ENCODE measurements at places on chromosomes 2 and 18.

DNA sequence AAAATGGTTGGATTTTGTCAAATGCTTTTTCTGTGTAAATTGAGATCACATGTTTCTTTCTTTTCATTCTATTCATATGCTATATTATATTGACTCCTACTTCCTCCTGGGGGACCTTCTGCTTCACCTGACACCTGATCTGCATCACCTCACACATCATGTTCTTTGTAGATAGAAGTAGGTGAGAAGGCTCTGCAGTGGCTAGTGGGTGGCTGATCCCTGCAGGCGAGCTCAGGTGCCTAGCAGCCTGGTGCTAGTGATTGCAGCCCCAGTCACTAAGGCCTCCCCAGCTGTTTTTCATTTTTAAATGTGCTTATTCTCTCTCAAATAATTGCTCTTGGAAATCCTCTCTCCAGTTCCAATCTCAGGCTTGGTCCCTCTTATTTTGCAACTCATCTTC, 33.6 kb downstream of the MC4R start:
- DNase-seq = no peak

- DNase-seq = peak; percentile 68
These were observed 55.4 kb downstream of the CDC42EP3 start for GRCh38 chr2:37615804-37616676.

DNA sequence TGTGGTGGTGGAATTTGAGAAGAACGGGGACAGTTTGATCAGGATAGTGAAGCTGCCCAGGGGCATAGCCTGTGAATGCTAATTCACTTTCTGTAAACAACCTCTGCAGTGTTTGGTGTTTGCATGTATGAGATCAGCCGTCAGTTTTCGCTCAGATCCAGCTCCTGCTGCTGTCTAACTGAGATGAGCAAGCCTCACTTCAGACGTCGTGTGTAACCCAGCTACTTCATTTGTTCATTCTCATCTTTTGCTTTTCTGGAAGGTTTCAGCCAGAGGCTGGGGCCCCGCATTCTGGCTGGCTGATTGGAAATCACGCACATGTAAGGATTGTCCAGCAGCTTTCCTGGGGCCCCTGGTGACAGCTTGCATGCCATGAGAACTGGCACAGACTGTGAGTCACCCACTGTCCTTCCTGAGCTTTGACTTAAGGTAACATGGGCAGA, 48.9 kb downstream of the LDLRAD4 start:
- DNase-seq = no peak

- peak; percentile 70 for DNase-seq
These were observed 1.7 kb downstream of the CXCR4 start for GRCh38 chr2:136116151-136116812.

DNA sequence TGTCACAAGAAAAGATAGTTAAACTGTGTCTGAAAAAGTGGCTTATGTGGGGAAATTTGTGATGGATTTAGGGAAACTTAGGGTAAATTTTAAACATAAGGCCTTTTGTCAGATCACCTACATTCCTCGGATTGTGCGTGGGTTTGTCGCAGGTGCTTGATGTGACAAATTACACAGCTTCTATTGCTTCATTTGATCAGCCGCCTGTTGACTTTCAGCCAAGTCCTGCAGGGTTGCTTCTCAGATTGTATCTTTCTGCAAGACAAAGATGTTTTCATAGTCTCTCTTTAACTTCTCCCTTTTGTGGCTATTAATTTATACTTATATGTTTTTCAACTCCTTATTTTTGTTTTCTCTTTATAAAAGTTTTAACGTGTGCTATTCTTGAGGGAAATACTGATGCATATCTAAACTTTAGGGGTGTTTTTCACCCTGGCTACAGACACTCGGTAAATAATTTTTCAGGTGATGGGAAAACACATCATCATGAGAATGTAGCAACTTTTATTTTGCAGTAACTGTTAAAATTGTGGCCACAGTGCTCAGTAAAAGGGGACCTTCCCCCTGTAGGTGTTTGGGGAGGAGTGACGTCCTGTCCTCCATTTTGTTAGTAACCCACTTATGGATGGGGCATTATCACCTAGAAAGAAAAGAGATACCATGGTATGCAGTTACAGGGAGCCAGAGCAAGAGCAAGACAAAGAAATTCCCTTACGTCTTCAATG, 31.4 kb downstream of the GALM start:
- DNase-seq = no peak

DNA sequence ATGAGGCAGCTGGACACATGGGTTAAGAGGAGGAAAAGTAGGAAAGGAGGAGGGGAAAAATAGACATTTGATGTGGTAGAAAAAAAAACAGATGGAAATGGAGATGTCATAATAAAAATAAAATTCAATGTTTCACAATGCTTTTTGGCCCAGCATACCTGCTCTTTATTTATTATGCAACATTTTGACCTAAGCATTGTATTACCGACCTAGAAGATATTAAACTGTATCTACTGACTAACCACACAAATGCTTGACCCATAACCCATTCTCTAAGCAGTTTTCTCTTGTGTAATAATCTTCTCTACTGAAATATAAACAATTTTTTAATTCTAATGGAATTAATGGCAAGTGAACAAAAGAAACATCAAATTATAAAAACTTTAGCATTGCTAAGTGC, 362.3 kb downstream of the FBXO15 start:
- no peak for DNase-seq

DNA sequence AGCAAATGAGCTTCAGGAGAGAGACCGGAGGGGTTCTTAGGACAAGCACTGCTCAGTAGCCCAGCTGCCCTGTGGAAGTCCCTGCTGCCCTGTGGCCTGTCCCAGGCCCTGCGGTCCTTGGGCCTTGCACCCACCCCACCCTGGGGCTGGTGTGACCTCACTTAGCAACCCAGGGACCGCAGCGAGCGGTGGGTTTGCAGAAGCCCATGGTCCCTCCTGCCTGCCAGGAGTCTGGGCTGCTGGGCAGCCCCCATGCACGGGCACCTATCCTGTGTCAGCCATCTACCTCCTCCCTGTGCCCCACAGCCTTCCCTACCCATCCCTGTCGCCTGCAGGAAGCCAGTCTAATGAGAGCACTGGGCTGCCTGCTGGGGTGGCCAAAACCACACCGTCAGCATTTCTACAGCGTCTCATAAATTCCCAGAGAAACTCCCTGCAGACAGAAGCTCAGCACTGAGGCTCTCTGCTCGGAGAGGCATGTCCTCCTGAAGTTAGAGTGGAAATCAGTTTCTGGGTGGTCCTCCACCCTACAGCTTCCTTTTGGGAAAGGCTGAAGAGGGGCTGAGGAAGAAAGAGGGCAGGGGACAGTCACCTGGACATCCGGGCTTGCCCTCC, 231.1 kb upstream of the HS6ST1 start:
- DNase-seq = no peak

DNA sequence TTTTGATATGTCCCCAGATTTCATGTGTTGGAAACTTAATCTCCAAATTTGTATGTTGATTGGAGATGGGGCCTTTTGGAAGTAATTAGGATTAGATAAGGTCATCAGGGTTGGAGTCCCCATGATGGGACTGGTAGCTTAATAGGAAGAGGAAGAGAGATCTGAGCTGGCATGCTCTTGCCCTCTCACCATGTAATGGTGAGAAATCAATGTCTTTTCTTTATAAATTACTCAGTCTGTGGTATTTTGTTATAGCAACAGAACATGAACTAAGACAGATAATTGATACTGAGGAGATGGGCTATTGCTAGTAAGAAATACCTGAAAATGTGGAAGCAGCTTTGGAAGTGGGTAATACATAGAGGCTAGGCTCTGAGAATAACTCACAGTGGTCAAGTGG, 48.0 kb downstream of the CDC42EP3 start:
- DNase-seq = no peak

DNA sequence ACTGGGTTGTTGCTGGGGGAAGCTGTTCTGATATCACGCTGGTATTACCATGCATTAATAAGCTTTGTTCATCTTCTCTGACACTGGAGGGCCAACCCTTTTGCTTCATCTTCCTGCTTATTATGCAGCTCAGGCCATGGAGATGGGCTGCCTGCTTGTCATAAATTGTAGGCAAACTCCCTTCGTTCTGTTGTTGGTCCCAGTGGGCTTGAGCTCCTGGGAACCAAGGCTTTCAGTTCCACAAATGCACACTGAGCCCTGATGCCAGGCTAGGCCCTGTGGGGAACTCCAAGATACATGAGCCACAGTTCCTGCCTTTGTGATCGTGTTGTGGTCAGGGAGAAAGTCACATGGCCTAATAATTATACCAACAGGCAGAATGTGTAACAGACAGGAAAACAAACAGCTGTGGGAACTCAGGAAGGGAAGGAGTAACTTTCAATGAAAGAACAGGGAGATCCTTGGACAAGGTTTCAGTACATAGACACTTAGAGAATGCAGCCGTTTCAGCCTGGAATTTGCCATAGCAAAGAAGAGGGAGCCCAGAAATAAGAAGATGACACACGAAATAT, 49.0 kb upstream of the BCL2L11 start:
- DNase-seq = no peak

DNA sequence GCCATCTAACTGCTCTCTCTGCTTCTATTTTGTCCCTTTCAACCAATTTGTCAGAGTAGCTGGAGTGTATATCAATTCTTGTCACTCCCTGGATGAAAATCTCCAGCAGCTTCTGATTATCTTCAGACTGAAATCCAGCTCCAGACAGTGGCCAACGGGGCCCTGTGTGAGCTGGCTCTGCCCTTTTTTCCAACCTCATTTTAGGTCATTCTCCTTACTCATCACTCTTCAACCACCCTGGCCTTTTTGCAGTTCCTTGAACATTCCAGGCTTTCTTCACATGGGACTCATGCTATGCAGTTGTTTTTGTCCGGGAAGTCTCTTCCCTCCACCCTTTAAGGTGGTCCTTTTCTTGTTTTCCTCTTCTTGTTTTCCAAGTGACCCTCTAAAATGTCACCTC, 15.4 kb upstream of the FAP start:
- DNase-seq = no peak

- no peak for DNase-seq
These were observed 335.1 kb downstream of the CYRIA start for GRCh38 chr2:16330571-16330970.

- DNase-seq = no peak
These were observed 188.9 kb upstream of the FAM98A start for GRCh38 chr2:33788044-33788443.

DNA sequence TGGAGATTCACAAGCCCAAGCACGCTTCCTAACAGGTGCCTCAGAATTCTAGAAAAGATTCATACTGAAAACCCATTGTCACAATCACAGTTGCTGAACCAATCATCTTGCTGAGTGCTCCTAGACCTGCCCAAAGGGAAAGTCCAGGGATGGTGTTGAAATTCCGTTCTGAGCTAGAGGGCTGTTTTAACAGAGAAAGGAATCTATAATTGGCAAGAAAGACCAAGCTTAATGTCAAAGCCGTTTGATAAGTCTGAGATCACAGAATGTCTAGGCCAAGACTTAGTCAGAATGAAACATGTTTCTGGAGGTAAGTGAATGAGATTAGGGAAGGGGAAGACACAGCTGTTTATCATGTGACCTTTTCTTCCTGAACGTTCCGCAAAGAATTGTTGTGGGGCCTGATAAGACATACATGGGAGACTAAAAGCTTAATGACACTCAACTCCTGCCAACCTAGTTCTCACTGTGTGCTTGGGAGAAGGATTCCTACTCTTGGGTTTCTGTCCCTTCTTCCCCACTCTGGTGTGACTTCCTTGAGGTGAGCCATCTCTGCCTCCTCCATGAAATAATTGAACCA, 27.5 kb downstream of the PMAIP1 start:
- no peak for DNase-seq

- DNase-seq = no peak
These were observed 185.4 kb downstream of the SETBP1 start for GRCh38 chr18:44866103-44866502.

DNA sequence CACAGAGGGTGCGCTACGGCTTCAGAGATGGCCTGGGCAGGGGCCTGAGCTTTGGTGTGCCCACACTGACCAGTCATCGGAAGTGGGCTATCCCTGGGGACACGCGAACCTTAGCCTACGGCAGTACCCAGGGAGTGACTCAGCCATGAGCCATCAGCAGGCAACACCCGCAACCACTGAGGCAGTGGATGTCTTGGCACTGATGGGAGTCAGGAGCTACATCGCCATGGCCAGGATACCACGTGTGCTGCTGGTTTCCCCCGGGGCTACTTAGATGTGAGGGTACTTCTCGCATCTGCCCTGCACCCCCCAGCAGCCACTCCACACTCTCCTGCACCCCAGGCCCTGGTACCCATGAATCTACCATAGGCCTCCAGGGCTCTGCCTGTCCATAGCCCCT, 12.8 kb upstream of the HPCAL1 start:
- DNase-seq = no peak

DNA sequence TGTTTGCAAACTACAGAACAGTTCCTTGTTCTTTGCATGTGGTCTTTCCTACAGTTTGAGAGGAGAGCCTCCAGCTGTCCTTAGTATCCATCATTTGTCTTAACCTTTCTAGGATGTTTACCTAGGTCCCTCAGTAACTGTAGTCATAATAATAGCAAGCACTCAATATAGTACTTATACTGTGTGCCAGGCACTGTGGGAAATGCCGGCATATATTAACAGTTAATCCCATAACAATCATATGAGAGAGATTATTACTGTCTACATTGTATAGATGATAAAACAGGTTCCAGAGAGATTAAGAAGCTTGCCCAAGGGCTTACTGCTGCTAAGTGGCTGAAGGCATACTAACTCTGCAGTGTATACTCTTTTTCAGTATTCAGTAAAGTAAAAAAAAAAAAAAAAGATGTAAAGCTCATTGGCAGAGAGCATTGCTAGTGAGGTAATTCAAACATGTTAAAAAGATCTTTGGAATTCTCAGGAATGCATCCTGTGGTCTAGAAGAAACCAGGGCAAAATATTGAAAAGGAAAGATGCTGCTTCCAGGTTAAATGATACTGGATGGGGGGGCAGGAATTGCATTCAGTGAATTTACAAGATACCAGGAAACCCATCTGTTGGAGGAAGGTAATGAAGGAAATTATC, 72.3 kb downstream of the SPTBN1 start:
- DNase-seq = no peak

DNA sequence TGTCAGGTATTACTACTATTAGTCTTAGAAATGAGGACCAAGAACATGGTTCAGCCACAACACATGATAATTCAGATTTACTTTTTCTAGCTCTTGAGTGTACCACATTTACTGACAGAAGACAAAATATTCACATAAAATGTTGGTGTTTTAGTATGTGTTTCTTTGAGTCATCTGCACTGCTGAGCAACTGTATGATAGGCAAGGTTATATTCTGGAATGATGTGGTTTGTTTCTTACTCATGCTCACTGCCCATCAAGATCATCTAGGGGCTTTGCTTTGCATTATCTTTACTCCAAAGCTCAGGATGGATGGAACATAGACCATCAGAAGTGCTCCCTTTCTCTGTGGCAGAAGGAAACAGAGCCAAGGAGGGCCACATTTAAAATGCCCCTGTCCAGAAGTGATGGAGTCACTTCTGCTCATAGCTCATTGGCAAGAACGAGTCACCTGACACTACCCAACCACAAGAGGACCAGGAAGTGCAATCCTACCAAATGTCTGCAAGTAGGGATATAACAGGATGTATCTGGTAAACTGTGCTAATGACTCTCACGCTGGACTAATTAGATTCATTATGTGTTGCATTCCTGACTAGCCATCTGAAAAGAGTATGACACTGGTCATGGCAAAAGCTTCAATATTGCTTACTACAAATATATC, 81.5 kb downstream of the DIS3L2 start:
- DNase-seq = no peak

All from memory B cell (primary cell).